ENCODE measurements at places on chromosomes 4 and X. TPM values are rescaled to one million over a fixed set of nuclear protein-coding genes. Genes with fewer than 3 reads are reported as not detected.

The SERTM2 gene
- not detected for total RNA-seq

The CLDN2 gene
- total RNA-seq, result not detected

The GABRQ gene
- not detected for total RNA-seq

The LONRF3 gene
- total RNA-seq, result not detected

The SH2D1A gene
- 47.7 TPM for total RNA-seq

The EMCN gene
- not detected for total RNA-seq

The SMIM10L2A gene
- 0.48 TPM for total RNA-seq

The H2BW2 gene
- not detected for total RNA-seq

The PCDH7 gene
- not detected for total RNA-seq

The F8A3 gene
- 25.3 TPM for total RNA-seq

The DUSP21 gene
- not detected for total RNA-seq

The RIBC1 gene
- 0.68 TPM for total RNA-seq

The SPATA4 gene
- not detected for total RNA-seq

The NHS gene
- 0.70 TPM for total RNA-seq

The ARSJ gene
- total RNA-seq, result not detected

The TGIF2LX gene
- not detected for total RNA-seq

The TCEAL2 gene
- total RNA-seq, result not detected

The EIF4E gene
- 98.3 TPM for total RNA-seq

The MAGEA6 gene
- total RNA-seq, result not detected

Data from T-helper 2 cell treated with Interferon-gamma antibody and Interleukin-4, amounts not matched to agents 100 ng/mL and 5 ng/mL, for 36 hours (primary cell).